ENCODE measurements at places on chromosomes 5 and 9. TPM values are rescaled to one million over a fixed set of nuclear protein-coding genes. Genes with fewer than 3 reads are reported as not detected.

Gene C5orf52
- not detected for total RNA-seq

Gene PCAT7
- total RNA-seq, result under 0.01 TPM

Gene ADAMTS19
- not detected for total RNA-seq

Gene C9orf40
- total RNA-seq, result 6.9 TPM

Gene MEF2C
- total RNA-seq, result 2.6 TPM

Gene GPSM1
- total RNA-seq, result 69.5 TPM

Gene TMOD1
- total RNA-seq, result 1.7 TPM

Gene TRIO
- total RNA-seq, result 86.8 TPM

Gene RNF20
- total RNA-seq, result 18.3 TPM

Gene BASP1
- 138 TPM for total RNA-seq

Gene MELK
- total RNA-seq, result 33.4 TPM

Gene HARS2
- 29.7 TPM for total RNA-seq

Gene TMC1
- not detected for total RNA-seq

Gene DBH
- not detected for total RNA-seq

Gene C9orf72
- 4.3 TPM for total RNA-seq

Gene ECPAS
- total RNA-seq, result 57.1 TPM

Gene GABRA1
- total RNA-seq, result not detected

Gene PSMD5
- total RNA-seq, result 37.0 TPM

Gene CATSPER3
- total RNA-seq, result under 0.01 TPM

Gene ARL15
- total RNA-seq, result 10.8 TPM

Gene ST8SIA4
- total RNA-seq, result 0.18 TPM

Gene NTNG2
- 0.58 TPM for total RNA-seq

Gene SREK1
- total RNA-seq, result 15.3 TPM

Gene ASPN
- total RNA-seq, result 2.1 TPM

Gene CARTPT
- total RNA-seq, result not detected

Gene LECT2
- total RNA-seq, result not detected

Gene MORN5
- not detected for total RNA-seq

Gene HTR1A
- total RNA-seq, result not detected

Gene GLRA1
- total RNA-seq, result not detected

Gene PPP2R2B
- total RNA-seq, result not detected

Gene LCN9
- not detected for total RNA-seq

Gene B4GALT1
- total RNA-seq, result 45.8 TPM

Gene PCDHGA9
- 0.86 TPM for total RNA-seq

Gene PCSK1
- 0.58 TPM for total RNA-seq

Gene NDFIP1
- total RNA-seq, result 43.2 TPM

Gene PCSK5
- total RNA-seq, result 1.2 TPM

Gene CDH12
- total RNA-seq, result not detected

Gene IFNA17
- not detected for total RNA-seq

Gene STPG3
- not detected for total RNA-seq

Gene PTGR1
- 114 TPM for total RNA-seq

Gene GRXCR2
- not detected for total RNA-seq

Gene RNF145
- total RNA-seq, result 34.6 TPM

Gene CAMK4
- total RNA-seq, result 5.2 TPM

Gene BTF3
- total RNA-seq, result 483 TPM

Gene FOXD4L3
- not detected for total RNA-seq

Gene C9
- total RNA-seq, result not detected

Gene ADAMTS16
- total RNA-seq, result not detected

Gene LRRTM2
- total RNA-seq, result not detected

Gene ARHGEF28
- total RNA-seq, result 11.2 TPM

Gene SPINK7
- not detected for total RNA-seq

Gene GLE1
- total RNA-seq, result 35.1 TPM

Gene PCDHB5
- total RNA-seq, result under 0.01 TPM
